ENCODE measurements at places on chromosomes 1 and 21. TPM values are rescaled to one million over a fixed set of nuclear protein-coding genes. Genes with fewer than 3 reads are reported as not detected.

JAM2 gene
- 1.5 TPM for total RNA-seq

NTMT2 gene
- not detected for total RNA-seq

KCNA2 gene
- total RNA-seq = not detected

WLS gene
- total RNA-seq = 164 TPM

PADI4 gene
- not detected for total RNA-seq

PWP2 gene
- total RNA-seq = 6.5 TPM

GCLM gene
- total RNA-seq = 26.0 TPM

PRR9 gene
- not detected for total RNA-seq

AIRE gene
- total RNA-seq = under 0.01 TPM

RHEX gene
- total RNA-seq = not detected

TMEM54 gene
- total RNA-seq = 36.7 TPM
